ENCODE measurements at places on chromosomes 5 and 9.

- H3K4me3 ChIP-seq: peak overlapping the region; percentile 78
- peaks cover 36% of the 10 kb centered on the region for H3K4me1 ChIP-seq
- no peaks in the 10 kb centered on the region for H3K36me3 ChIP-seq
Measured at GRCh38 chr9:92406477-92406876, 2.1 kb upstream of the OGN start.

GRCh38 chr9:136366826-136367225, 3.3 kb upstream of the DNLZ start:
- H3K36me3 ChIP-seq: no peaks in the 10 kb centered on the region
- H3K4me3 ChIP-seq: no peak overlapping the region
- H3K27ac ChIP-seq: no peak overlapping the region
- no peak for DNase-seq

DNA sequence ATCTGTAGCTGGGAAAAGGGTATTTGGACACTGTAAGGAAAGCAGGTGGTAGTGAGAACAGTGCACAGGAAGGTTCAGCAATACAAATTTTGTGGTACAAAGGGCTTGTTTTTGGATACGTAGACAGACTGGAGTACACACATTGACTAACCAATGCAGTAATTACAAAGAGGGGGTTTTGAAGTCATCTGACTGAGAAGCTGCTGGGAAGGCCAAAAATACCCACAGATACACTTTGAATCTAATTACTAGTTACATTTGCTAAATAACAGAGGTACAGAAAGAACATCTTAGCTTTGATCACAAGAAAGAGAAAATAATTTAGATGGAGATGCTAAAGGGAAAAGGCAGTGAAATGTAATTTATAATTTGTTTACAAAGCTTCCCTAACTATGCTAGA, 45.9 kb downstream of the PKD2L2 start:
- H3K4me1 ChIP-seq: no peaks in the 10 kb centered on the region
- peaks cover 29% of the 10 kb centered on the region for H3K36me3 ChIP-seq
- no peak for DNase-seq
- H3K4me3 ChIP-seq: no peak overlapping the region
- H3K27me3 ChIP-seq: no peaks in the 10 kb centered on the region

DNA sequence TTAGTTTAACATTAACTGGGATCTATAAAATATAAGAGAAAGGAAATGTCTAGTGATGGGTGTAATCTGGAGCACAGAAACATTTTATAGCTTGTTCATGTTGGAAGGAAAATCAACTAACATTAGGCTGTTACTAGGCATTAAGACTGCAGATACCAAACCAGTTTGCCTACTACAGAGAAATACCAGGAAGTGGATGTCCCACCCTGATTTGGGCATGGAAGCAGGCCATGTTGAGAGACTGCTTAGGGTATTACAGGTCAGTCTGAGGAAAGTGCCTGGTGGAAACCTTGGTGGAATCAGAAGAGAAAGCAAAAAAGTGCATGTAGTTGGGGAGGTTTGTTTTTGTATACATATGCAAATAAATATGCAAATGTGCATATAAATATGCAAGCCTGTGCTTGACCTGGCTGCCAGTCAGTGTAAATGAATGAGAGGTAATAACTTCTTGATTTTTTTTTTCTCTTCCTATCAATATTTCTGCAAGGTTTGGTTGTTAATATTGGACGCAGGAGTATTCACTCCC, 9.6 kb upstream of the CCDC112 start:
- peaks cover 30% of the 10 kb centered on the region for H3K27me3 ChIP-seq
- H3K4me3 ChIP-seq: no peak overlapping the region
- H3K4me1 ChIP-seq: no peaks in the 10 kb centered on the region
- H3K36me3 ChIP-seq: no peaks in the 10 kb centered on the region

DNA sequence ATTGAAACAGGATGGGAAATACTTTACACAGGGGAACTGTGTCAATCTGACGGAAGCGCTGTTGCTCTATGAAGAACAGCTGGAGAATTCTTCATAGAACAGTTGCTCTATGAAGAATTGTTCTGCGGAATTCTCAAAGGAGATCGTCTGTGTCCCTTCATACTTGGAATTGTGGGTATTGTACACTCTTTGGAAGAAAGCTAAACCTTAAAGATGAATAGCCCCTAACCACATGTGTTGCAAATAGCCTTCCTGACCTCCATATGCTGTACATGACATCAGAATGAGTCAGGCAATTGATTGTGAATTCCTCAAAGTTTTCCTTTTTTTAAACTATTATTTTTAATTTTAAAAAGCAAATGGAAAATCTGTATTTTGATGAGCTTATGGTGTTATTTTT, 15.6 kb downstream of the NIM1K start:
- H3K4me1 ChIP-seq: no peaks in the 10 kb centered on the region
- no peak for DNase-seq
- no peaks in the 10 kb centered on the region for H3K36me3 ChIP-seq

DNA sequence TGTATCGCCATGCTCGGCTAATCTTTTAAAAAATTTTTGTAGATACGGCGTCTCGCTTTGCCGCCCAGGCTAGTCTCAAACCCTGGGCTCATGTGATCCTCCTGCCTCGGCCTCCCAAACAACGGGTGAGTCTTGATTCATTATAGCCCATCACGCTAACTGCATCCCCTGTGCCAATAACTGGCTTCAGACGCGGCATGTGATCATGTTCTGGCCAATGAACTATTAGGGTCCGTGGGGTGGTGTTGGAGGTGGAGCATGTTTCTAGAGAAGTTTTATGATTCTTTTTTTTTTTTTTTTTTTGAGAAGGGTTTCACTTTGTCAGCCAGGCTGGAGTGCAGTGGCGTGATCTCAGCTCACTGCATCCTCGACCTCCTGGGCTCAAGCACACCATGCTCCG, 51.0 kb downstream of the FGF18 start:
- H3K27ac ChIP-seq: no peak overlapping the region
- no peaks in the 10 kb centered on the region for H3K27me3 ChIP-seq
- no peaks in the 10 kb centered on the region for H3K4me1 ChIP-seq
- no peak overlapping the region for H3K4me3 ChIP-seq

DNA sequence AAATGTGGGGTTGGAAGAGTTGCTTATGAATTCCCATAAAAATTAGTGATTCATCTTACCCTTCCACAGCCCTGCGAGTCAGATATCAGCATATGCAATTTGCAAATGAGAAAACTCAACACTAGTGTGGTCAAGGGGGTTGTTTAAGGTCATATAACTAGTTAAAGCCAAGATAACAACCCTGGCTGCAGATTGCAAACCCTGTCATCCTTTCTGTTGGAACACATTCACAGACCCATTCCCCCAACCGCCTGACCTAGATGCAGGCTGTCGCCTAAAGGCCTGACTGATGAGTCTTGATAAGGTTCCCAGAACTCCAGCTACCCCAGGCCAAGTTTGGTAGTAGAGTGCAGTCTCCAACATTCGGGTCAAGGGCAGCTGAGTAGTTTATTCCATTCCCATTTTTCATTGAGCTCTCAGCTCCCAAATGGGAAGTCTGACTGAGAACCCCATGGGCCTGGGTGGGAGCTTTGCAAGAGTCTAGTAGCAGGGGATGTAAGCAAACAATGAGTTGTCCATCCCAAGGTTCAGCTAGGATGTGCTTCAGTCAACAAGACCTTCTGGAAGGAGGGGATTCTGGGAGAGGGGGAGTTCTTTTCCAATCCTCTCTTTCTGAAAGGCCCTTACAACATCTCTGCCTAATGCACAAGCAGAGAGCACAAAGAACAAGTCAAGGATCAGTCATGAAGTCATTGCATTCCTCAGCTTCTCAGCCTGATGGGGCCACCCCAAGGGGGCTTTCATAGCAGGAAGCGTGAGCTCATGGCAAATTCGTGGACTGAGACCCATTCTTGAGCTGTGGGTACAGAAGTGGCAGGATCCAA, 40.3 kb downstream of the ADAM19 start:
- no peak for DNase-seq
- H3K4me1 ChIP-seq: peaks cover 20% of the 10 kb centered on the region
- H3K27me3 ChIP-seq: no peaks in the 10 kb centered on the region
- peaks cover 37% of the 10 kb centered on the region for H3K36me3 ChIP-seq

GRCh38 chr5:4019009-4019769, 423.6 kb downstream of the IRX1 start:
- no peak for DNase-seq
- no peaks in the 10 kb centered on the region for H3K4me1 ChIP-seq
- no peaks in the 10 kb centered on the region for H3K27me3 ChIP-seq
- no peak overlapping the region for H3K27ac ChIP-seq
- H3K4me3 ChIP-seq: no peak overlapping the region
- no peaks in the 10 kb centered on the region for H3K36me3 ChIP-seq

DNA sequence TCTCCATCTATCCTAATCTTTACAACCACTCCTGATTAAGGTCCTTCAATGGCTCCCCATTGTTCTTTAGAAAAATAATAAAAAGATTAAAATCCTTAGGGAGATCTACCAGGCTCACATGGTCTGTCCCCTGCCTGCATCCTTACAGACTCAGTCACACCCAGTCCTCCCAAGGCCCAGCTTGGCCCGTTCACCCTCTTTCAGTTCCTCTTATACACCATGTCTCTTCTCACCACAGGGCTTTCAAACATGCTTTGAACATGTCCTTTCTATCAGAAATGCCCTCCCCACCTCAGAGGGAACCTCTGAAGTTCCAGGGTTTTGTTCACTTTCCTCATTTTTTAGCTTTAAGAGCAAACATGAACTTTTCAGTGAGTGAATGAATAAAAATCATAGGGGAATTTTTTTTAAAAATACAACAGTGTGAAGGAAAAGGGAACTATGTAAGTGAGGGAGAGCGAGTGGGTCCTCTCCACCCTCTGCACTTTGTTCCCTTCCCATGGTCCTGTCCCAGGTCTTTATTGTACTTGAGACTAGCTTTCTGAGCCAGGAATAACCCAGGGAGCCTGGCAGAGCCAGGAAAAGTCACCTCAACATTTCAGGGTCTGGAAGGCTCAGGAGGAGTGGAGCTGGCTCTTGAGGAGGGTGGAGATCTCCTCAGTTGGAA, 55.3 kb downstream of the TRPC7 start:
- DNase-seq: no peak
- H3K4me1 ChIP-seq: no peaks in the 10 kb centered on the region
- H3K27ac ChIP-seq: no peak overlapping the region

DNA sequence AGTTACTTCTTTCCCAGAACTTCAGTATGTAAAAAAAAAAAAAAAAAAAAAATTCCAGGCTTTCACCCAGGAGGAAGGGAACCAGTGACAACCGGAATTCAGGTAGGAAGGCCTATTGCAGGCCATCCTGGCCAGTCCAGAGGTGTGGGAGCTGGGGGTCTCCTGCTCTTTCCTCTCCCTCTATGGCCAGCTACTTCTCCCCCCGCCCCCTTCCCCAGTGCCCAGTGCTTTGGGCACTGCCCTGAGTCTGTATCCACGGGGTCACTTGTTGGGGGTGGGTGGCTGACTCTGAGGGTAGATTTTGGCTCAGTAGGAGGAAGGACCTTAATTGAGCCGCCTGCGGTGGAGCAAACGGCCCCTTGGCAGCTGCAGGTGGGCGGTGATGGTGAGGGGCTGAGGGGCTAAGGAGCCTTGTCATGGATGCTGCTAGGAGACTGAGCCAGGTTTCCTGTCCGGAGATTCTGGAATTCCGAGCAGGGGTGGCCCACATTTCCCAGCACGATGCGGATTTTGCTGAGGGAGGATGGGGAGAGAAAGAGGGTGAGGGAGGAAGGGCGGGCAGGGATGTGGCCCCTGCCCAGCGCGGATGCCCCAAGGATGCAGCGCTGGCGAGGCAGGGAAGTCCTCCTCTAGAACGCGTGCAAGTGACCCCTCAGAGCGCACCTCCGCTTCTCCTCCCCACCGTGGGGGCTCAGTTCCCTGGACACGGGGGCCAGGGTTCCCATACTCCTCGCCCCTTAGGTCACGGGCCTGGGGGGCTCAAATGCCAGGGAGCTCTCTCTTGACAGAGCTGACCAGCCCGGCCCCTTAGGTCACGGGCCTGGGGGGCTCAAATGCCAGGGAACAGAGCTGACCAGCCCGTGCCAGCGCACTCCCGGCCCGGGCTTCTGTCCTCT, 1.2 kb upstream of the PHF2 start:
- H3K4me3 ChIP-seq: peak overlapping the region; percentile 65
- peaks cover 31% of the 10 kb centered on the region for H3K4me1 ChIP-seq
- no peaks in the 10 kb centered on the region for H3K36me3 ChIP-seq
- DNase-seq: no peak

DNA sequence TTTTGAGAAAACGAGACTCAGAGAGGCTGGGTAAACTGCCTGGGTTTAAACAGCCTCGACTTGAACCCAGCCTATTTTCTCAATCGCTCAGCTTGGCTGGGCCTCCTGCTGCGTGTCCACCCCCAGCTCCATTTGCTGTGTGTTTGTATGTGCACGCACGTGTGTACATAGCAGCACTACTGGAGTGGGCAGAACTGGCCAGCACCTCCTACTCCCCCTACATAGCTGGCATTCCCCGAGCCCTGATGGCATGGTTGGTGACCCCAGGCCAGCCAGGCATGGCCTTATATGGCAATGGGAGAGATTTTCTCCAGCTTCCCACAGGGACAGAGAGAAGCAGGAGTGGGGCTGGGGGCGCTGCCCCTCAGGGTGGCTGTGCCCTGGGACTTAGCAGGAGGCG, 4.1 kb downstream of the AIF1L start:
- peaks cover 5% of the 10 kb centered on the region for H3K4me1 ChIP-seq
- no peaks in the 10 kb centered on the region for H3K36me3 ChIP-seq
- H3K27me3 ChIP-seq: peaks cover 3% of the 10 kb centered on the region
- H3K27ac ChIP-seq: no peak overlapping the region

GRCh38 chr5:153981905-153982605, 56.7 kb downstream of the FAM114A2 start:
- no peak overlapping the region for H3K27ac ChIP-seq

- H3K27me3 ChIP-seq: no peaks in the 10 kb centered on the region
- no peak overlapping the region for H3K27ac ChIP-seq
- H3K36me3 ChIP-seq: no peaks in the 10 kb centered on the region
- H3K4me1 ChIP-seq: no peaks in the 10 kb centered on the region
Measured at GRCh38 chr9:18694959-18695668, 221.2 kb downstream of the ADAMTSL1 start.

- DNase-seq: no peak
- H3K36me3 ChIP-seq: no peaks in the 10 kb centered on the region
- H3K4me3 ChIP-seq: no peak overlapping the region
- no peak overlapping the region for H3K27ac ChIP-seq
Measured at GRCh38 chr5:173735691-173736090, 119.2 kb upstream of the BOD1 start.

DNA sequence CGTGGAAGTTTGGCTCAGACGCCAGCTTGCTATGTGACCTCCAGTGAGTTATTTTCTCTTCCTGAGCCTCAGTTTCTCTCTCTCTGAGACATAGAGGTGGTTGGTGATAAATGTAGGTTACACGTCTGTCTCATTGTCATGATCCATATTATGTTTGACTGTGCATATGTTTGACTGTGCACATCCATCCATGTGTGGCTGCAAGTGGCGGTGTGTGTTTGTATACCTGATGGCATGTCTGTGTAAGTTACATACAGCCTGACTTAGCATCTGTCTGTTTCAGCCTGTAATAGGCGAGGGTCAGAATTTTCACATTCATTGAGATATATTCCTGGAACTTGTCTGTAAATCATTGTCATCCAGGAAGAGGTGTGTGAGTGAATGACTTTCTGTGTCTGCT, 3.3 kb downstream of the SPARC start:
- H3K4me1 ChIP-seq: peaks cover 6% of the 10 kb centered on the region
- DNase-seq: no peak
- H3K36me3 ChIP-seq: no peaks in the 10 kb centered on the region
- peaks cover 16% of the 10 kb centered on the region for H3K27me3 ChIP-seq
- H3K27ac ChIP-seq: no peak overlapping the region
